Upper lobe of right lung (tissue), 1 donor: ENCODE measurements at places on chromosomes 4 and X.

DNA sequence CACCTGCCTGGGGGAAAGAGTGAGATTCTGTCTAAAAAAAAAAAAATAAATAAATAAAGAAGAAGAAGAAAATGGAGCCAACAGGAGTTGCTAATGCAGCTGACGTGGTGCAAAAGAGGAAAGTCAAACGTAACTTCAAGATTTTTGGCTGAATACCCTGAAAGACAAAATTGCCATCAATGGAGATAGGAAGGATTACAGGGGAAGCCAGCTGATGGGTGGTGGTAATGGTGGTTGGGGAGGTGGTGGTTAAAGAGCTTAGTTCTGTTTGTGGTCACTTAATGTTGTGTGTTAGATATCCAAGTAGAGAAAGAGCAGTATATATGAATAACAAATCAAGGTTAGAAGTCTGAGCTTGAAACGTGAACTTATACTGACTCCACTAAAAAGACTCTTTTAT lies 225.4 kb downstream of the ARHGAP24 start:
- no peak for DNase-seq

GRCh38 chr4:7964459-7964858 lies 24.8 kb upstream of the AFAP1 start:
- no peak for DNase-seq

GRCh38 chrX:150364347-150365050 lies 1.4 kb downstream of the MAMLD1 start:
- peak; percentile 59 for DNase-seq

- DNase-seq: no peak
Observed at GRCh38 chr4:42488114-42488513, 90.8 kb downstream of the SHISA3 start.

DNA sequence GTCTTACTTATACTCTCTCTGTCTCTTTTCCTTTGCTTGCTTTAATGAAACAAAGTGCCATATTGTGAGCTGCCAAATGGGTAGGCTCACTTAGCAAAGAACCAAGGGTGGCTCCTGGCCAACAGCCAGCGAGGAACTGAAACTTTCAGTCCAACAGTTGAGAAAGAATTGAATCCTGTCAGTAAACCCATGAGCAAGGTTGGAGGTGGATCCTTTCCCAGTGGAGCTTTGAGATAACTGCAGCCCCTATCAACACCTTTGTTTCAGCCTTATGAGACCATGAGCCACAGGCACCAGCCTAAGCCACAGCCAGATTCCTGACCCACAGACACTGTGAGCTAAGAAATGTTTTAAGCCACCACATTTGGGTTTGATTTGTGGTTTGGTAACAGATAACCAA lies 362.2 kb downstream of the PDGFC start:
- DNase-seq: no peak
